ENCODE measurements at places on chromosomes 13 and 19.

- no peak for DNase-seq
Observed at GRCh38 chr13:49246850-49247642, 679 bp upstream of the CDADC1 start.

DNA sequence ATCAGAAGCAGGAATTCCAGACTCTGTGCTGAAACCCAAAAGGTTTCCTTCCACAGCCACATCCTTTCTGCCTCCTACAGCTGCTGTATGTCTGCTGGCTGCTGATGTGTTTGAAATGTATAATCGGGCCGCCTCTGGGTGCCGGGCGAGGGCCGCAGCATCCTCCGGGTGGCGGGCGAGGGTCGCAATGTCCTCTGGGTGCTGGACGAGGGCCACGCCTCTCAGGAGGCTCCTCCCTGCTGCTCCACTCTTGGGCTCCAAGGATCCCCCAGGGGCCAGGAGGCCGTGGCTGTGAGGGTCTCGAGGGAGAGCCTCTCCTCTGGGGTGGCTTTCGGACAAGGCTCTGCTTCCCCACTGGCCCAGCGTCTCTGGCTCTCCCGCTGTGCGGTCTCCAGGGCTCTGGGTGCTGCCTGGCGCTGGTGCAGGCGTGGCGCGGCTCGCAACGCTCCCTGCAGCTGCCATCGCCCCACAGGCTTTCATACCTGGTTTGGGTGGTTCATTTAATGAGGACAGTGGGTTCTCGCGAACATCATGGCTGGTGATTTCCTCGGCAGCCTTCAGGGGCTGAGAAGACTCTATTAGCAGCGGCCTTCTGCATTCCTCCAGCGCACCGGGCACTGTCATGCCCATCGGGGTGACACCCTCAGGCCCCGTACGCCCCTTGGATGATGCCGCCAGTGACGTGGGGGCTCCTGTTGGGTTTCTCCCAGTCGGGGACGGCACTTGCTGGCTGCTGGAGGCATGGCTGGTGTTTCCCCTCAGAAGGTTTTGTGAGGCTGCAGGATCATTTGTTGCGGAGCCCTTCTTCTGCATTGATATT lies 41.8 kb upstream of the GRTP1 start:
- DNase-seq: no peak

GRCh38 chr19:17294051-17294891 lies 9.0 kb downstream of the ABHD8 start:
- no peak for DNase-seq

DNA sequence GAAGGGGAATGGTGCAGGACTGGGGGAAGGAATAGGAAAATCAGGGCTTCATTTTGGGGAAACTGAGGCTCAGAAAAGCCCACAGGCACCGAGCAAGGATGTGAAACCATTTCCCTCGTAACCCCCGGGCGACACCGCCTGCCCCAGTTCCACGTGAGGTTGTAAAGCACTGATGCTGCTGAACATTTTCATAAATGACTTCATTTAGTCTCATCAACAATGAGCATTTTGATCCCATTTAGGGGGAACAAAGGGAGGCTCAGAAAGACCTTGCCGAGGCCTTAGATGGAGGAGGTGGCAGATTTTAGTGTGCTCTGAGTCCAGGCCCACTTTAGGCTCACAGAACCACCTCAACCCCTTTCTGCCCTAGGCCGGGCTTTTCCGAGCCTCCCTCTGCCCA lies 20.5 kb upstream of the FBXO27 start:
- DNase-seq: no peak

- no peak for DNase-seq
Observed at GRCh38 chr19:45476304-45476703, 8.5 kb downstream of the FOSB start.

GRCh38 chr19:14078411-14078810 lies 5.8 kb downstream of the MISP3 start:
- no peak for DNase-seq

DNA sequence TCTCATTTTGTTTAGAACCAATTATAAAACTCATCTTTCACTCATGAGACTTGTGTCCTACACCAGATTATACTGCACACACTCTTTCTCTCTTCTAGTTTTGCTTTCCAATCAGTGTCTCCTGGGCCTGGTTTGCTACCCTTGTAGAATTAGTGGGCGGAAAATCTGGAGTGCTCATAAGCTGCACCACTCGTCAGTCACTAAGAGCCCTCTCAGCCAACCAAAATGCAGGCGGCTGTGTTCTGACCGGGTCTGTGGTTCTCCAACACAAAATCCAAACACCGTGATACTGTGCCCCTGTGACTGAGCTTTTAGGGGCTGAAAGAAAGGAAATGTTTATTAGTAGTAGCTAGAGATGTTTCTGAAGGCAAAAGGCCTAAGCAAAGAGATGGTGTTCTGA lies 83.7 kb upstream of the OBI1 start:
- DNase-seq: no peak

GRCh38 chr19:36685835-36686234 lies 1.6 kb upstream of the ZNF567 start:
- no peak for DNase-seq

DNA sequence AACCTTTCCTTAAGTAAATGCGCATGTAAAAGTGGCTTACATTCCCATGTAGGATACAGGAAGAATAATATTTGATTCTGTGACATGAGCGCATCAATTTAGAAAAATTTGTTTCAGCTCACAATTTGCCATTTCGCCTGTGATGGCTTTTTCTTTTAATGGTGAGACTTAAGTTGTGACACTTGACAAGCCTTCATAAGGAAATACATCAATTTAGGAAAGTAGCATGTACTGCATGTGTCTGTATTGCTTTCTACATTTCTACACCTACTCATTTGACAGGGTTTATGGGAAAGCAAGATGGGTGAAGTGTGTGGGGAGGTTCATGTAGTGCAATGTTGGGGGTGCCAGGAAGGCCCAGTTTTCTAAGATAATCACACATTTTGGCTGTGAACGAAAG lies 12.1 kb upstream of the SCEL start:
- no peak for DNase-seq

DNA sequence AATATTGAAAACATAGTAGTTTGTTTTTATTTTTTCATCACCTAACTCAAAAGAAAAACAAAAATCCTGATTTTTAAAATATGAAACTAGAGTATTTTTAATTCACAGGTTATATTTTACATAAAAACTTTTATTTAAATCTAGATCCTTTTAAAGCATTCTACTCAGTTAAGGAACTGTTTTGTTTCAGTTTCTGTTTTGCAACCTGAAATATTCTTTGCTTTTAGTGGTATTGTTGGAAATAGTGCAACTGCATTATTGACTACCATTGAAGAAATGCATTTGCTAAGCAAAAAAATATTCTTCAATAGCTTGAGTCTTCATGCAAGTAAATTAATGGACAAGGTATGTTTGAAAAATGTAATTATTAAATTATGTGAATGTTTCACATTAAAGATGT lies 43.8 kb downstream of the COG6 start:
- DNase-seq: no peak

DNA sequence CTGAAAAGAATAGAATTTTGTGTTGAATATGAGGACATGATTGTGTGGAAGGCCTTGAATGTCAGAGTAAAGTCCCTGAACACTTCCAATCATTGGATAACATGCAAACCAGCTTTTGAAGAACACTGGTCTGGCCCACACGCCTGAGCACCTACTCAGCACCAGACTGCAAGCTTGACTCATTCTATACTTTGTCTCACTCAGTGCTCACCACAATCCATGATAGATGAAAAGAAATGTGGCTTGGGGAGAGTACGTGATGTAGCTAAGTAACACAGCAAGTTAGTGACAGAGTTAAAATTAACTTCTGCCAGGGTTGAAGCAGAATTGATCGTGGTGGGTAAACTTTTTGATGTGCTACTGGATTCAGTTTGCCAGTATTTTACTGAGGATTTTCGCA lies 12.0 kb downstream of the DLEU7 start:
- no peak for DNase-seq

GRCh38 chr19:49887037-49887664 lies 9.5 kb downstream of the IL4I1 start:
- DNase-seq: no peak

DNA sequence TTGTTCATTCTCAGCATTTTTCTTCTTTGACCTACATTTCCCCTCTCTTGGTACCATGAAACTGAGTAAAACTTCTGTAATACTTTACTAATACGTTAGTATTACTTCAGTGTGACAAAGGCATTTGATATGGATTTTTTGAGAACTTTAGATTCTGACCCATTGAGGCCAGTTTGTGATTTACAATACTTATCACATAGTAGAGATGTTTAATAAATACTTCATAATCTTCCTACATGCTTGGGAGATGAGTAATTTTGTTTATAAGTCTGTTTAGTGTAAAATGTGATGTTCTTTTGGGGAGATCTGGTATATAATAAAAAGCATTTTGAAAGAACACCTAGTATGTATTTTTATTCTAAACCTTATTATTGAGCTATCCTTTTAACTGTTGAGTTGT lies 29.7 kb downstream of the GTF2F2 start:
- DNase-seq: no peak

- no peak for DNase-seq
Observed at GRCh38 chr13:97242755-97243497, 20.8 kb downstream of the MBNL2 start.

- no peak for DNase-seq
Observed at GRCh38 chr19:55153652-55154264, 3.8 kb downstream of the TNNI3 start.

GRCh38 chr13:111470933-111471332 lies 150.5 kb downstream of the TEX29 start:
- no peak for DNase-seq

DNA sequence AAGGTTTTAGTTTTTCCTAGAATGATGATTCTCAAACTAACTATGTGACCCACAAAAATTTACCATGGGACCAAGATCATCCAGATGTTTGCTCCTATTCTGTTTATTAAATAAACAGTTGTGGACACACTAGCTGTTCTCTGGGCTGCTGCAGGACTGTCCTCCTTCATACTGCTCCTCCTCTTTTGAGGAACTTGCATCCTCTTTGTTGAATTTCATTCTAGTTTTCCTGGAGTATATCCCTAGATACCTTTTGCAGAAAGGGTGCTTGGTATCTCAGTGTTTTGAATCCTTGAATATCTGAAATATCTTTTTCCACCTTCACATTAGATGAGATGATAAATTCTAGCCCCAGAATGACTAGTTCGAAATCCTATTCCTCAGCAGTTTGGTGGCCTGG lies 24.1 kb downstream of the VASP start:
- DNase-seq: no peak

- no peak for DNase-seq
Observed at GRCh38 chr13:62356977-62357376, 941.3 kb upstream of the PCDH20 start.

GRCh38 chr19:33096005-33096404 lies 15.0 kb downstream of the GPATCH1 start:
- DNase-seq: no peak

DNA sequence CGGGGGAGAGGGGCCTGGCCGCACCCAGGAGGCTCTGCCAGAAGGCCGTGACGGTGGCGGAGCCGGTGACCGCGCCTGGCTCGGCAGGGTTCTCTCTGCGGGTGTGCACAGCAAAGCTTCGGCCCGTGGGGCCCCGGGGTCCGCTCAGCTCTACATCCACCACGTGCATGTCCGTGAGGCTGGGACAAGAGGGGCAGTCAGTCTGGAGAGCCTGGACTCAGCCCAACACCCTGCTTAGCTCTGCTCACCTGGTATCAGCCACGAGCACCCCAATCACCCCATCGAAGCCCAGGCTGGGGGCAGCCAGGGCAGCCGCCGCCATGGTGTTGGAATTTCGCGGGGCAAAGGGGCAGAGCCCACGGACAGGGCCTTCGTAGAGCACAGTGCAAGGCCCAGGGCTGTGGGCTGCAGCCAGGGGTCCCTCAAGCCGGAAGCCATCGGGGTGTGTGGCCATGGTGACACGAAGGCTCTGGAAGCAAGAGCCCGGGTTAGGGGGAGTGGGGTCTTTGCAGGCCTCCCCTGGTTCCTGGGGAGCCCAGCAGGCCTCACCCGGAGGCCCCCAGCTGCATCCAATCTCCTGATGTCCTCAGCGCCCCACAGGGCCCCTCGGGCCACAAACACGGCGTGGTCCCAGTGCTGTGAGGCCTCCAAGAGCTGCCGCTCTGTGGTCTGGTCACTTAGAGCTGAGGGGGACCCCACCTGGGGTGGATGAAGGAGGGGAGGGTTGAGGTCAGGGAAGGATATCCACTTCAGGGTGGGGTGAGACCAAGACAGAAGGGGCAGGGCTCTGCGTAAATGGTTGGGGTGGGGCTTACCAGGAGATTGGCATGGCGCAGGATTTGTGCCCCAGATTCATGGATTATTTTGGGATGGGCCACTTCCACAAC lies 1.4 kb downstream of the ASPDH start:
- no peak for DNase-seq

DNA sequence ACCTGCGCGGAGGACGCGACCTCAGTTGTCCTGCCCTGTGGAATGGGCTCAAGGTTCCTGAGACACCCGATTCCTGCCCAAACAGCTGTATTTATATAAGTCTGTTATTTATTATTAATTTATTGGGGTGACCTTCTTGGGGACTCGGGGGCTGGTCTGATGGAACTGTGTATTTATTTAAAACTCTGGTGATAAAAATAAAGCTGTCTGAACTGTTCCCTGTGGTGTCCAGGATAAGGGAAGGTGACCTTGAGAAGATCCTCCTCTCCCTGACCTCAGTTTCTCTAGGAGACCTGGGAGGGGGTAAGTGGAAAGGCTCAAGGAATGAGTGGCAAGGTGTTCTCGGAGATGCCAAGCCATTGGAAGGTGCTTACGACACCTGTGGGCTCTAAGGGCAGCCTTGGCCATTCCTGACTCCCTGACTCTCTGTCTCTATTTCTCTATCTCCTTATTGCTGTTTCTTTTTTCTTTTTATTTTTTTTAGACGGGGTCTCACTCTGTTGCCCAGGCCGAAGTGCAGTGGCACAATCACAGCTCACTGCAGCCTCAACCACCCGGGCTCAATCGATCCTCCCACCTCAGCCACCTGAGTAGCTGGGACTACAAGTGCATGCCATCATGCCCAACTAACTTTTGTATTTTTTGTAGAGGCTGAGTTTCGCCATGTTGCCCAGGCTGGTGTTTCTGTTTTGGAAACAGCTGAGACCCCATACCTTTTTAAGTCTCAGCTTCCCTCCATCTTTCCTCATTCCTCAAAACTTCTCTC lies 3.2 kb downstream of the GDF15 start:
- DNase-seq: no peak

DNA sequence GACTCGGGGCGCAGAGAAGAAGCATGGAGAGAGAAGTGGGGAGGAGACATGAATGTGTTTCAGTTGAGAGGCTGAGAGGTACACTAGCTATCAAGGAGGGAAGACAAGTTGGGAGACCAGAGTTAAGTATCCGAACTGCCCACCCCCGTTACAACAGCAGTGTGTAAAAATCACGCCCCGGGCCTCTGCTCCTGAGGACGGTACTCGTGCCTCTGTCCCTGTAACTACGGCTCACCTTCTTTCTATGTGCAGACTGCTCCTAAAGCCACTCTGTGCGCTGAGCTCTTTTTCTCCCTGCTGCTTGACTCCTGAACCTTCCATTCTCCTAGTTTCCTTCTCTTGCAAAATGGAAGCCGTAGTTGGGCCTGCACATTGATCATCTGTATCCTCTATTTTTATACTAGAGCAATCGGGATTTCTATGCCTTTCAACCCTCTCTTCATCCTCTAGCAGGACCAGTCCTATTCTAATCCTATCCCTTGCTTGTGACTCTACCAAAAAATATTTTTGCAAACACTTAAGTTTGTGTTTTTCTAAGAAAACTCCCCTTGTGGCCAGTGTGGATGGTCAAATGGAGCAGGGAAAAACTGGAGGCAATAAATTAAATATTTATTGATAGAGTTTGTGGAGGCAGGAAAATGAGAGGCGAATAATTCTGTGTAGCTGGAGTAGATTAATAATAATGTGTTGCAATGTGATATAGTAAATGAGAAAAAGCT lies 569 bp downstream of the POLR1D start:
- DNase-seq: no peak

Data from skeletal muscle cell (primary cell).